B cell (primary cell): ENCODE measurements at places on chromosomes 3 and 15. TPM values are rescaled to one million over a fixed set of nuclear protein-coding genes. Genes with fewer than 3 reads are reported as not detected.
A peak's percentile ranks its signal among the peaks of the same experiment; 100 is the strongest.

DNA sequence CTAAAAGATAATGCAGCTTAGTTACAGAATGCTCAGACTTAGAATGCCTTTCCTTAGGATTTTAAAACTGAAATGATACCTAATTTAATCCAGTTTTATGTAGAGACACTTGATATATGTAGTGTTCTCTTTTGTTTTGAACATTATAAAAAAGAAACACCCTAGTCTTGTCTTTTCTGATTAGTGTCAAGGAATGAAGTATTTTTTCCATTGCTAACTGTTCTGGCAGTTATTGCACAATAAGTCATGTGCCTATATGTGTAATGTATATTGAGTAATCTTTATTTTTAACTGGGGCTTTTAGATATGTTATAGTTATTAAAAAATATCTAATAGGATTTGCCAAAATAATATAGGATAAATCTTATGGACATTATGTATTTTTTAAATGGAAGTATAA lies 4.5 kb downstream of the ARL8B start:
- peaks cover 2% of the 10 kb centered on the region for H3K36me3 ChIP-seq
- H3K27me3 ChIP-seq: no peaks in the 10 kb centered on the region
- H3K27ac ChIP-seq: no peak overlapping the region
- no peak overlapping the region for H3K4me3 ChIP-seq

- no peak overlapping the region for H3K4me3 ChIP-seq
- no peaks in the 10 kb centered on the region for H3K27me3 ChIP-seq
- DNase-seq: no peak
- H3K4me1 ChIP-seq: no peaks in the 10 kb centered on the region
These were observed 58.1 kb upstream of the FOXP1 start for GRCh38 chr3:71641674-71642073.

GRCh38 chr15:58288592-58288991 lies 143.2 kb upstream of the LIPC start:
- H3K4me1 ChIP-seq: no peaks in the 10 kb centered on the region
- H3K4me3 ChIP-seq: no peak overlapping the region
- no peak overlapping the region for H3K27ac ChIP-seq
- no peak for DNase-seq
- H3K36me3 ChIP-seq: no peaks in the 10 kb centered on the region

DNA sequence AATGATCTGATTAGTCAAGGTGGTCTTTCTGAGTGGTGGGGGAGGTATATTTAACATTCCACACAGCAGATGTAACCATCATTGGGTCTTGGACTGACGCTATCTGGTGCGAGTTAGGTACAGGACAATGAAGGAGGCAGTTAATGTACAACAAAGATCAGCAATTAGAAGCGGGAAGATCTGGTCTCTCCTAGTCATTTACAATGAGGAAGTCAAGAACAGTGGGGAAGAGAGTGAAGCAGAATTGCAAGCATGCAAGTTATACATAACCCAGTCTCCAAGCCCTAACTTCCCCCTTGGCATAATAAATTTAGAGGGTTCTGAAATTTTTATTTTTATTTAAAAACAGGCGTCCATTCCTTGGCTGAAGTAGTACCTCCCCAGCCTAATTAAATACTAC lies 14.1 kb downstream of the GPD1L start:
- no peak overlapping the region for H3K27ac ChIP-seq
- no peak overlapping the region for H3K4me3 ChIP-seq
- no peaks in the 10 kb centered on the region for H3K27me3 ChIP-seq
- no peaks in the 10 kb centered on the region for H3K4me1 ChIP-seq

- H3K4me3 ChIP-seq: no peak overlapping the region
- no peaks in the 10 kb centered on the region for H3K27me3 ChIP-seq
- H3K4me1 ChIP-seq: no peaks in the 10 kb centered on the region
- no peaks in the 10 kb centered on the region for H3K36me3 ChIP-seq
These were observed 54.2 kb upstream of the TMCO5A start for GRCh38 chr15:37880009-37880834.

DNA sequence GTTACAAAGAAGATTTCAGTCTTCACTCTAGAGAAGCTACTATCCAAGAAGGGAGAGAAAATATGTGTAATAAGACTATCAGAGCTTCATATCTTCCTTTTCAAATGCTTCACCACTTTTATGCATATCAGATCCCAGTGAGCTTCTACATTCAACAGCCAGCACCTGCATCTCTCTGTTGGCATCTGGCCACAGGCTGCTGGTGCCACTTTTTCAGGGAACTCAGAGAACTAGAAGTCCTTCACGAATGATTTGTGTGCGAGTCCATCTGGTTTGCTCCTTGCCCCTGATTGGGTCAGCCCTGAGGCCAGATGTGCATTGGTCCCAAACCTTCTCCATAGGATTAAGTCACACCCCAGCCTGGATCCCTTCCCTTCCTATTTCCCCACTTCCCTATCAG lies 22.1 kb downstream of the SNTN start:
- no peaks in the 10 kb centered on the region for H3K36me3 ChIP-seq
- H3K27ac ChIP-seq: no peak overlapping the region
- no peak for DNase-seq

- H3K27ac ChIP-seq: no peak overlapping the region
- H3K36me3 ChIP-seq: no peaks in the 10 kb centered on the region
- no peaks in the 10 kb centered on the region for H3K27me3 ChIP-seq
These were observed 37.7 kb downstream of the AMOTL2 start for GRCh38 chr3:134336587-134336986.

- peaks cover 13% of the 10 kb centered on the region for H3K4me1 ChIP-seq
- no peak overlapping the region for H3K4me3 ChIP-seq
- H3K27me3 ChIP-seq: no peaks in the 10 kb centered on the region
- peak; percentile 16 for DNase-seq
- no peaks in the 10 kb centered on the region for H3K36me3 ChIP-seq
These were observed 913 bp upstream of the SCN5A start for GRCh38 chr3:38650248-38650951.

- H3K4me1 ChIP-seq: peaks cover 6% of the 10 kb centered on the region
- H3K4me3 ChIP-seq: no peak overlapping the region
- H3K27ac ChIP-seq: no peak overlapping the region
- H3K36me3 ChIP-seq: no peaks in the 10 kb centered on the region
These were observed 133.2 kb downstream of the PGPEP1L start for GRCh38 chr15:98874370-98874769.

GRCh38 chr3:134189849-134190248 lies 60.8 kb downstream of the RYK start:
- H3K4me1 ChIP-seq: no peaks in the 10 kb centered on the region
- H3K4me3 ChIP-seq: no peak overlapping the region
- no peak overlapping the region for H3K27ac ChIP-seq
- DNase-seq: no peak
- H3K36me3 ChIP-seq: peaks cover 11% of the 10 kb centered on the region

- H3K27ac ChIP-seq: no peak overlapping the region
- H3K4me3 ChIP-seq: no peak overlapping the region
These were observed 3.2 kb upstream of the BLOC1S6 start for GRCh38 chr15:45583731-45584639.

- no peak for DNase-seq
- H3K27me3 ChIP-seq: no peaks in the 10 kb centered on the region
- no peaks in the 10 kb centered on the region for H3K36me3 ChIP-seq
- no peaks in the 10 kb centered on the region for H3K4me1 ChIP-seq
- no peak overlapping the region for H3K4me3 ChIP-seq
- no peak overlapping the region for H3K27ac ChIP-seq
These were observed 760.4 kb downstream of the ZPLD1 start for GRCh38 chr3:103195216-103195615.

DNA sequence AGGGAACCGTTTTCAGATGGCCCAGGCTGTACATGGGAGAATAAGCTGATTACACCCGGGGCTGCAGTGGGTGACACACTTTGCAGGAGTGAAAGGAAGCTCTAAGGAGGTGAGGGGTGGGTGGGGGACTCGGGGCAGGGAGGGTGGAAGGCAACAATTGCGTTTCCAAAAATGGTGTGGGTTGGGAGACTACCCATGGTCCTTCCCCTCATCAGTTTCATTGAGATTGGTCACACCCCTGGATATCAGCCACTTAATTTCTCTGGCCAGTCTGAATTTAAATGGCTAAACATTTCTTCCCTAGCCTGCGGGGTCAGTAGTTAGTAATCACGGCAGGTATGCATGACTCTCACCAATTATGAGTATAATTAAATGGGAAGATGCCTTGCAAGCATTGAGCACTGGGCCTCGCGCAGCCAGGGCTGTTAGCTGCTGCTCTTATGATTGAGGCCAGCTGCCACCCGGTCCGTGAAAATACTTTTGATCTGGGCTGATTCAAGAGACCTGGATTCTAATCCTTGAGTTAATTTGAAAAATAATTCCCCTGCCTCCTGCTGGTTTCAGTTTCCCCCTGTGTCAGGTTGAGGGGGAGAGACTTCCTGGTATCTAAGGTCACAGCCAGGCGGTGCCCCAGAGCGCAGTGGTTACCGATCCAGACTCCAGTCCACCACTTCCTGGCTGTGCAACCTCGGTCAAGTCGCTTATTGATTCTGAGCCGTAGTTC lies 23.3 kb downstream of the SLC6A6 start:
- no peaks in the 10 kb centered on the region for H3K27me3 ChIP-seq
- H3K27ac ChIP-seq: peak overlapping the region; percentile 98
- peak; percentile 74 for DNase-seq
- H3K4me3 ChIP-seq: peak overlapping the region; percentile 23
- H3K36me3 ChIP-seq: peaks cover 2% of the 10 kb centered on the region

DNA sequence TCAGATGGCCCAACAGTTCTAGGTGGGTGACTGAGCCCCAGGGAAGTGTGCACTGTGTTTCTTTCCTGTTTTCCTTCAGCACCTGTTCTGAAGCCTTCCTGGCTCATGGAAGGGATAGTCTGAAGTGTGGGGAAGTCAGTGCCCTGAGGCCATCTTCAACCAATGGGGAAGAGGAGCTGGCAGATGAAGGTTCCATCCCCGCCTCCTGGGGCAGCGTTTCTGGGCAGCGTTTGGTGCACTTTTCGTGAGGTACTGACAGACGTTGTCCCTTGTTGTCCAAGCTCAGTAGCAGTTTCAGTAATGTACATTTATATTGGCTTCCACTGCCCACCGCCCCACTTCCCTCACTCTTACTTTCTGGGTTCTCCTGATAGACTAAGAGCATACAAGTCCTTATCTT lies 42.6 kb upstream of the SLC25A26 start:
- no peaks in the 10 kb centered on the region for H3K4me1 ChIP-seq
- H3K27ac ChIP-seq: no peak overlapping the region
- no peak for DNase-seq
- no peak overlapping the region for H3K4me3 ChIP-seq

GRCh38 chr15:83209333-83209732 lies 1.7 kb upstream of the HDGFL3 start:
- no peak overlapping the region for H3K4me3 ChIP-seq
- no peaks in the 10 kb centered on the region for H3K27me3 ChIP-seq
- no peak for DNase-seq
- peaks cover 11% of the 10 kb centered on the region for H3K4me1 ChIP-seq
- H3K36me3 ChIP-seq: no peaks in the 10 kb centered on the region

DNA sequence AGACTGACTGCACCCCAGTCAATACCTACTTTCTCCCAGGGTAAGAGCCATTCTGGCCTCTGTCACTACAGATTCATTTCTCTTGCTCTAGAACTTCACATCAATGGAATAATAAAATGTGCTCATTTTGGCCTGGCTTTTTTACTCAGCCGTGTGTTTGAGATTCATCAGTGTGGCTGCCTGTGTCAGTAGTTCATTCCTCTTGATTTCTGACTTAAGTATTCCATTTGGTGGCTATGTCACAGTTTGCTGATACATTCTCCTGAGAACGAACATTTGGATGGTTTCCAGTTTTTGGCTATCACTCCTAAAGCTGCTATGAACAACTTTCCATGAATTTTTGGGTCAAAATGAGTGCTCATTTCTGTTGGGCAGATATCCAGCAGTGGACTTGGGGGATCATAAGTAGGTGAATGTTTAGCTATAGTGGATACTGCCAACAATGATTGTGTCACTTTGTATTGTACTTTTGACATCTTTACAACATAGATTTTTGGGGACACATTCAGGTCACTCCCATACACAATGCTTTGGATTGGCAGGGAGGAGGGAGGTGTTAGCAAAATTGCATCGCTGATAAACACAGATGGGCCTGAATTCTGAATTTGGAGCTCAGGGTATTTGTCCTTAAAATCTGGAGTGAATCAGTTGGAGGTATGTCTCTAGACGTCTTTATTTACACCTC lies 19.8 kb upstream of the FAM107A start:
- no peak for DNase-seq
- no peak overlapping the region for H3K27ac ChIP-seq
- H3K4me3 ChIP-seq: no peak overlapping the region
- H3K27me3 ChIP-seq: no peaks in the 10 kb centered on the region
- no peaks in the 10 kb centered on the region for H3K36me3 ChIP-seq
- no peaks in the 10 kb centered on the region for H3K4me1 ChIP-seq

- no peak overlapping the region for H3K27ac ChIP-seq
- no peak for DNase-seq
- H3K27me3 ChIP-seq: no peaks in the 10 kb centered on the region
- no peaks in the 10 kb centered on the region for H3K4me1 ChIP-seq
These were observed 52.2 kb upstream of the GRIP2 start for GRCh38 chr3:14592390-14592789.

DNA sequence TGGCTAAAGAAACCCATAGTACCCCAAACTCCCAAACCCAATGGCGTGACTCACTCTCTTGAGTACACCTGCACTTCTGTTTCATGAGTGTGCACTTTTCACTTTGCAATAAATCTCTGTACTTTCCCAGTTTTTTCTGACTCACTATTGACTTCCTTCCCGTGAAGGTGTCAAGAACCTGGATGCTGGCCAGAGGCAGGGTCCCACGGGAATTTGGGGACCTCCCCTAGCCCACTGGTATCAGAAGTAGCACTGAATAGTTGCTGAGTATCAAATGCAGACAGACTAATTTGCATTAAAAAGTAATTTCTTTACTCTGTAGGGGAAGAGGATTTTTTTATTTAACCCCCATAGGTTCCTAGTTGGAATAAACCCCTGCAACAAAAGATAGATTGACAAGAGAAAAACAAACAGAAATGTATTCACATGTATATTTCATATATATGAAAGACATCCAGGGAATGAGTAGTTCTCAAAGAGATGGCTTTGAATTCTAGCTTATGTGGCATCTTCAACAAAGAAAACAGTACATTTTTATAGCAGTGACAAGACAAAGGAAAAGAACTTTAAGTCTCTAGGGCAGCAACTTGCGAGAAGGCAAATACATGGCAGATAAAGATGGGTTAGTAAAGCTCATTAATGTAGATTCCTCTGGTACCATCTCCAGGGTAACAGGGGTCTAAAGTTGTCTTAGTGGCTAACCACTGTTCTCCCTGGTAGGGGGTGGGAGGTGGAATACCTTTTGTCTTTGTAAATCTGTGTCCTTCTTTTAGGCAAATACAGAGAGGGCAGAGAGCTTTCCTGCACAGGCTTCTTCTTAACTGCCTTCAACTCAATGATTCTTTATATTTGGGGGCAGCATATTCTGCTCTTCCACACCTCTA lies 385.5 kb upstream of the PDZRN3 start:
- no peaks in the 10 kb centered on the region for H3K27me3 ChIP-seq
- H3K36me3 ChIP-seq: no peaks in the 10 kb centered on the region
- H3K4me1 ChIP-seq: no peaks in the 10 kb centered on the region

Gene OR5H6
- not detected in 2 replicates for polyA plus RNA-seq

Gene OXTR
- 0.13 and 0.14 TPM in 2 replicates for polyA plus RNA-seq

Gene TTC23
- 0.04 and 0.15 TPM in 2 replicates for polyA plus RNA-seq

Gene TPRG1
- 0.21 TPM in 1 of 2 replicates, not detected in the other for polyA plus RNA-seq

Gene LYZL4
- polyA plus RNA-seq: not detected in 2 replicates

Gene BFSP2
- polyA plus RNA-seq: 0.50 and 0.60 TPM in 2 replicates

Gene GAP43
- polyA plus RNA-seq: 0.04 TPM in 1 of 2 replicates, not detected in the other
